Naive thymus-derived CD8-positive, alpha-beta T cell (primary cell): ENCODE measurements at places on chromosomes 3 and 15.

GRCh38 chr3:78086150-78086549, 1046.3 kb downstream of the ROBO2 start:
- no peak for DNase-seq

DNA sequence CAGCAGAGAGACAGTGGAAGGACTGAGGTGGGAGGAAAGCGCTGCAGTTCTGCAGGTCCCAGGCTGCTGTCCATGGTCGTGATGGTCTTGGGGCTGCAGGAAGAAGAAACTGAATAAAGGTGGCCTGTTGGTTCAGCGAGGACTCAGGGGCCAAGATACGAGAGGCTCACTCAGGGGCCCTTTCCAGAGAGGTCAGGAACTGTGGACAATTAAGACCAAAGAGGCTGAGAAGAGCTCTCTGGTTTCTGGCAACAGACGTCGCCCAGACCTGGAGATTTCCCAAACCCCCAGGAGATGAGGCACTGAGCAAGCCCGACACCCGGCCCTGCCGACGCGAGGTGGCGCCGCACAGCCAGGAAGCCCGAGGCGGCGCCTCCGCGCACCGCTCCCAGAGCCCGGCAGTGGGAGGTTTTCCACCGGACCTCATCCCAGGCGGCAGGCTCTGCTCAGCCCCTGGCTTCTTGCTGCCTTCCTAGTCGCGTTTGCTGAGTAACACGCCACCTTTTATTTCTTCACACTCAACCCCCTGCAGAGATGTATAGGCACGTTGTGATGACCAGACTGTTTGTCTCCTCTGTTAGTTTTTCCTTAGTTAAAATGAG, 56.4 kb upstream of the ARRDC4 start:
- DNase-seq, result no peak

DNA sequence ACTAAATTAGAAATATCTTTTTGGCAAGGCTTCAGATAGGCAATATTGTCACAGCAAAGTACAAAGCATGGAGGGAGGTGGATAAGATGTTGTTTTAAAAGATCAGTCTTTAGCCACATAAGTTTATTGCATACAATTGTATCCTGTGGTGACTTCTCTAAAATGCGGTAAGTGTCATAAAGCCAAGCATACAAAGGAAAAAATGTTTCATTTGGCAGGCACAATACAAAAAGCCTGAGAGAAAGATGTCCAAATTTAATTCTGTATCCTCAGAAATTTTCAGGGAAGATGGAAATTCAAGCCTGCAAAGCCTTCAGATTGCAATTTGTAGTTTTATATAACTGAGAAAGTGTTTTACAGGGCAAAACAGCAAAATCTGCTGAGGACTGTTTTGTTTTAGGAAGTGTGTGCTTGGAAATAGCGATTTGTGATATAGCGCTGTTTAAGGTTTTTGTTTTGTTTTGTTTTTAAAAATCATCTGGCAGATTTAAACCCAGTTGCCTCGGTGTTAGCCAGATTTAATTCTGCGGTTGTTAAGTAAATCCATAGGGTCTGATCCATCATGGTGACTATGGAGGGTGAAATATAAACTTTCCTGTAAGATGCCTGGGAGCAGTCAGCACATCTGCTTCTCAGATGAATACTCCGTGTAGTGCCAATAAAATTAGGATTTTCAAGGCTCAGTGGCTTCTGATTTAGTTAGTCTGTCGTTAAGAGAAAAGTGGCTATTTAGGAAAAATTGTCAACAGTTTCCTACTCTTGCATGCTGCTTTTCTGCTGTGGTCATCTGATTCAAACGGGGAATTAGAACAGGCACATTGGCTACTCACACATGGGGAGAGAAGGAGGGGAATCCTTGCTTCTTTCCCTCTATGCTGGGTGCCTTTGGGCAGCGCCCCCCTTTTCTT, 8.0 kb downstream of the KAT2B start:
- DNase-seq, result no peak

DNA sequence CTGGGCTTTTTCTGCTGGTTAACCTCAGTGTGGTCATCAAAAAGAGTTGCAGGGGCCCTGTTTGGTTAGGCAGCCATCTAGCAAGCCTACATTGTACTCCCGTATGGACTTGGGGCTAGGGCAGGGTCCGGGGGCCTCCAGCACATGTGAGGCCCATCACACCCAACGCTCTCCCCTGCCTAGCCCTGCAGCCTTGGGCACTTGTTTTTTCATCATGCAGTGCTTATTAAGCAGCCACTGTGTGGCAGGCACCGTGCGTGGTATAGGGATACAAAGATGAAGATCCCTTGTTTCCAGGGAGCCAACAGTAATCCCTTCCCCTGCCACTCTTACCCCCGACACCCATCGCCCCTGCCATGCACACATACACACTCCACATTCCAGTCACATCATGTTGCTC, 14.2 kb downstream of the MRAS start:
- DNase-seq, result no peak

DNA sequence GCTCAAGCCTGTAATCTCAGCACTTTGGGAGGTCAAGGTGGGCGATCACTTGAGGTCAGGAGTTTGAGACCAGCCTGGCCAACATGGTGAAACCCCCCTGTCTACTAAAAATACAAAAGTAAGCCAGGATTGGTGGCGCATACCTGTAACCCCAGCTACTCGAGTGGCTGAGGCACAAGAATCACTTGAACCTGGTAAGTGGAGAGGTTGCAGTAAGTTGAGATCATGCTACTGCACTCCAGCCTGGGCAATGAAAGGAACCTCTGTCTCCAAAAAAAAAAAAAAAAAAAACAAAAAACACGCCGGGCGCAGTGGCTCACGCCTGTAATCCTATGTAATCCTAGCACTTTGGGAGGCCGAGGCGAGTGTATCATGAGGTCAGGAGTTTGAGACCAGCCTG, 18.9 kb upstream of the AP4E1 start:
- DNase-seq, result no peak

DNA sequence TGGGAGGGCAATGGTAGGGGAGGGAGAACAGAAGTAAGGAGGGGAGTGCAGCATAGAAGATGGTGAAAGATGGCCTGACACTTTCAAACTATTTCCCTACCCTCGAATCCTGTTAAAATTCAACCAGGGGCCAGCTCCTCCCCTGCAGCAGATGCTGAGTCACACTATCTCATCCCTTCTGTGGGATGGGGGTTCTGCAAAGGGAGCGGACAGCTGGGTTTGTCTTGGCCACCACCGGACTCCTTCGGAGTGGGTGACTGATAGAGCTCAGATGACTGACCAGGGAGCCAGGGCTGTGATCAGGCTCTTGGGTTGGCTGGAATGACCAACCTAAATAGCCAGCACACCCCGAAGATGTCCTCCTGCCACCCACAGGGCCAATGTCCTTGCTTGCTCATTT, 33.6 kb upstream of the TMCC1 start:
- no peak for DNase-seq

DNA sequence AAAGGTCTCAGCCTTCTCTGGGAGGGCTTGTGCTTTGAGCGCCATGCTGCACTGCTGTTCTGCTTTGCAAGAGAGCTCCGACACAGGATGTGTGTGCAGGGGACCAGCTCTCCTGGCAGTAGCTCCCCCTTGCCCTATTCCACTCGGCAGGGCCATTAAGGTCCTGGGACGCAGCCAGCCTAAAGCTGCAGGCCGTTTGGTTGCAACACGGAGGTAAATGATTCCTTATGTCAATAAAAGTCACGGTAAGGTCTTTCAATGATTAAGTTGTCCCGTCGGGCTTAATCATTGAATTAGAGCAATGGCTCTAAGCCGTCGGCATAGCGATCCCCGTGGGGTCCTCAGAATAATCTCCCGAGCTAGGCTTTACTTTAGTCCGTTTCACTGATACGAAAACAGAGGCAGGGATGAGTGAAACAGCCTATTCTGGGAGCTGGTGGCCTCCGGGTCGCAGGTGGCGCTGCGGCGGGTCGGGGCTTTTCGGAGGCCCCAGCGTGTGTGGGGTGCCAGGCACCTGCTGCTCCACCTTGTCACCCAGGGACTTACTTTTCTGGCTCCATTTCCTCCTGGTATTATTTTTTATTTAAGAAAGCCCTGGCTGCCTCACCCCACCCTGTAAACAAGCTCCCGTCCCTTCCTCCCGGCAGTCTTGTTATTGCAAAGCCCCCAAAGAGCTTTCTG, 525.2 kb downstream of the OCA2 start:
- DNase-seq, result no peak

- no peak for DNase-seq
These were observed 227.3 kb upstream of the C2CD4B start for GRCh38 chr15:62392376-62392775.

- no peak for DNase-seq
These were observed 883.3 kb downstream of the CADM2 start for GRCh38 chr3:85842081-85842480.

DNA sequence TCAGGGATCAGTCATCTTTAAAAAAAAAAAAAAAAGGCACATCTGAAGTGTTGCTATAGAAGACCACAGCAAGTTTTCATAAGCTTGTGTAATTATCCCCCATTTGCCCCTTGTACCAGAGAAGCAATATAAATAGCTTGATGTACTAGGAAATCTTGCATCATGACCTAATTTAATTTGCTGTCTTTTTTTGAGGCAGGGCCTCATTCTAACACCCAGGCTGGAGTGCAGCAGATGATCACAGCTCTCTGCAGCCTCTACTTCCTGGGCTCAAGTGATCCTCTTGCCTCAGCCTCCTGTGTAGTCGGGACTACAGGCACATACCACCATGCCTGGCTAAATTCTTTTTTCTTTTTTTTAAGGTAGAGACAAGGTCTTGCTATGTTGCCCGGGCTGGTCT, 88.7 kb downstream of the ARIH1 start:
- DNase-seq, result no peak

- DNase-seq, result no peak
These were observed 6.4 kb downstream of the PSTPIP1 start for GRCh38 chr15:77001351-77001750.

GRCh38 chr3:56838448-56838847, 36.7 kb upstream of the ARHGEF3 start:
- no peak for DNase-seq

- DNase-seq, result no peak
These were observed 27.6 kb upstream of the UBP1 start for GRCh38 chr3:33467786-33468185.

GRCh38 chr3:72576563-72576962, 271.7 kb downstream of the SHQ1 start:
- no peak for DNase-seq

- DNase-seq, result no peak
These were observed 1.3 kb upstream of the ZIC4 start for GRCh38 chr3:147407498-147408187.

DNA sequence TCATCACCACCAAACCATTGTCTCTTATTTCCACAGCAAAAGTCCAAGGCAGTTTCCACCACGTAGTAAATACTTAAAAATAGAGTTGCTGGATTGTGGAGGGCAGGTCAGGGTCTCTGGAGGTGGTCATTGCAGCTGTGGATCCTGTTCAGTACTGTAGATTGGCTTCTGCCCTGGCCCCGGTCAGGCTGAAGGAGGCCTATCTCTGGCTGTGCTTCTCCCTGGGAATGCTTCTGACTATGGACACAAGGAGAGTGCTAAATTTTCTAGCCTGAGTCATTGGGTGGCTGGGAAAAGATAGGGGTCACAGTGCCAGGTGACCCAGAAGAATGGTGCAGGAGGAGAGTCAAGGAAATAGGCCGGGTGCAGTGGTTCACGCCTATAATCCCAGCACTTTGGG, 26.3 kb upstream of the GMPPB start:
- no peak for DNase-seq

DNA sequence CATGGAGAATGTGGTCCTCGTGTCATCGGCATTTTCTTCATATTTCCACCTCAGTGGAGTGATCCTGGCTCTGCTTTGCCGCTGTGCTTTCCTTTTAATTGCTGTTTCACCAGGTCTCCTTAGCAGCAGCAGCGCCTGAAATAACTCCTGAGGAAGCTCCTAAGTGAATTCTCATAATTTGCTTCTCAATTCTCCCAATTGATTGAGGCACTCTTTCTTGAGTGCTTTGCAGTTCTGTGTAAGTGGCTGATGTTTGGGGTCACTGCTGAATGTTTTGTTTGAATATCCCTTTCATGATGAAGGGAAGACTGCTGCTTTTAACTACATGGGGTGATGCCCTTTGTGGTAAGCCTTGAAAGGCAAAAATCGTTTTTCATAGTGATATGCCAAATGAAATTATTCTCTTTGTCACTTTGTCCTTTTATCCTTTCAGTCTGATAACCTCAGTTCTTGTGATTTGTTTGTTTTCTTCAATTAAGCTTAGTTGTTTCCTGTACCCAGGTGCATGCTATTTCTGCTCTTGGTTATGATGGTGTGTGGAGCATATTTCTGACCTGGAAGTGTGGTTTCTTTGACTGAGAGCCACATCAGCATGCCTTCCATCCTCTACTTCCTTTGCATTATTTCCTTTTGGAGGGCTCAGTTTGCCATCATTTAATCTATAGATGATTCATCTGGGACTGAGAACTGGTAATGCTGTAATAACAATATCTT, 36.7 kb downstream of the HMG20A start:
- no peak for DNase-seq
